Dorsolateral prefrontal cortex (tissue), 122 donors: ENCODE measurements at places on chromosomes 5 and 9. TPM values are rescaled to one million over a fixed set of nuclear protein-coding genes. Genes with fewer than 3 reads are reported as not detected.
A peak's percentile ranks its signal among the peaks of the same experiment; 100 is the strongest.

DNA sequence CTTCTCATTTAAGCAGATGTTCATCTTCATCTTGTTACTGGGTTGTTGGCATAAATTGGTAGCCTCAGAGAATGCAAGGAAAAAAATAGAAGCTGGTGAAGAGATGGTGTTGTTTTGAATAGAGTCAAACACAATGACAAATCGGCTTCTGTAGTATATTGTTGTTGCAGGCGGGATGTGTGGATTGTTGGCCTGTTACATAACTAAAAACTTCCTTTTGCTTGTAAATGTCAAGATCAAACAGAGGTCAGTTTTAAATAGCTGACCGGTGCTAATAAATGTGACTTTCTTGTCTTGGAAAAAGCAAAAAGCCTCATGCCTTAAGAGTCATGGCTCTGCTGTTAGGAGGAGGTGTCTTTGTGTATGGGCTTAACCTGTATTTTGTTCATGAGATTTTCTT is 59.2 kb downstream of the CCDC192 start:
- no peak for DNase-seq

DNA sequence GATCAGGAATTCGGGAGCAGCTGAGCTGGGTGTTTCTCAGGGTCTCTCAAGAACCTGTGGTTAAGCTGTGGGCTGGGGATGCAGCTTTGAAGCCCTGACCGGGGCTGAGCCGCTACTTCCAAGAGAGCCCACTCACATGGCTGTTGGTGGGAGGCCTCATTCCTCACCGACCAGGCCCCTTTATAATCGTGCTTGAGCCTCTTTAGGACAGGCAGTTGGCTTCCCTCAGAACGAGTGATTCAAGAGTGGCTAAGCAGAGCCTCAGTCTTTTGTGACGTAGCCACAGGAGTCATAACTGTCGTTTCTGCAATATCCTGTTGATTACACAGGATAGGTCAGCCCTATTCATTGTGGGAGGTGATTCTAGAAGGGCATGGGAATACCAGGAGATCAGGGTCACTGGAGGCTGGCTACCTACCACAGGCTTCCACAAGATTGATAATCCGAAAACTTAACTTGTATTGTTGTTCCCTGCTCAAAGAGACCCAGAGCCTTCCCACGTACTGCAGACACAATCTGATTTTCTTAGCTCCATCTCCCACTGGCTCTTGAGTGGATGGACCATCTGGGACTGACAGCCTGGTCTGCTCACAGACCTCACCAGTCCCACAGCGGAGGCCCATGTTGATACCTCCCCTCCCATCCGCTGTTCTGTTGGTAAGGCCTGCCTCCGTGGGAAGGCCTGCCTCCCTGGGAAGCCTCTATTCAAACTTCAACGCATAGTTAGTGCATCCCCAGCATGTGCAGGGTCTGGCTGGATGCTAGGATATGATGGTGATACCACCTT is 3.0 kb upstream of the ERGIC1 start:
- DNase-seq = no peak

DNA sequence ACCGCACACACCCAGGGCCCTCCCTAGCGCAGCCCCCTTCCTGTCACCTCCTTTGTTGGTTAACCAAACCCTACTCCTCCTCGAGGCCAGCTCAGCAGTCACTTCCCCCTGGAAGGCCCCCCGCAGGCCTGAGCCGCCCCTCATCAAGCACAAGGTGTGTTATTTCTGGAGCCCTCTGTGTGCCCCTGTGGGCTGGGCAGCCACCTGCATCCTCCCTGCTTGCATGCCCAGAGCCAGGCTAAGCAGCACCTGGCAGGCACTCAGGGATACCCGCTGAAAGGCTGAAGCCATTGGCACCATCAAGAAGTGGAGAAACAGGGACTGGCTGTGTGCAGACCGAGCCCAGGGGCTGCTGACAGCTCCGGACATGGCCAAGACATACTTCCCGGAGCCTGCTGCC is 121.8 kb downstream of the ZNF354C start:
- DNase-seq = no peak

DNA sequence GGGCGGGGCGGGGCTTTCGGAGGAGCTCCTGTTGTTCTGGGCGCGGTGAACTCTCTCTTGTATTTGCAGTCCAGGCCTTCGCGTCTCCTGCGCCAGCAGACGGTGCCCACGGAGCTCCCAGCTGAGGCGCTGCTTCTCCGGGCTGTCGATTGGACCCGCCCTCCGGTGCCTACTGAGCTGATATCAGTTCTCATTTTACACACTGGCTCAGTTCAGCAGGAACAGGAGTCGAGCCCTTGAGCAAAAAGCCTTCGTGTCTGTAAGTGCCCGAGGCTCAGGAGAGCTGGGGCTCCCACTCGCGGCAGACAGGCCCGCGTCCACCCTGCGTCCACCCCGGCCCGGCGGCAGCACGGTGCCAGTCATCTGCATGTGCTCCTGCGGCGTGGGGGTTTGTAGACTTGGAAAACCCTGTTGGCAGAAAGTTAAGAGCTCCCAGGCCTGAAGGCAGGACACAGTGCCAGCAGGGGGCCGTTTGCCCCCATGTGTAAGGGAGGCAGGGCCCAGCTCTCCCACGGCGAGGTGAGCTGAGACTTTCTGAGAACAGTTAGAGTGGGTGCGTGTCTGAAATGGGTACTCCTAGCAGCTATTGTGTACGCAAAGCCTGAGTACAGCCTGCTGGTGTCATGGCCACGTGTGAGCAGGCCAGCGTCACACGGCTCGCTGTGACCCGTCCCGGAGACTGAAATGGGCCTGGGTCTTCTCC is 231.5 kb downstream of the FANCC start:
- DNase-seq = no peak

DNA sequence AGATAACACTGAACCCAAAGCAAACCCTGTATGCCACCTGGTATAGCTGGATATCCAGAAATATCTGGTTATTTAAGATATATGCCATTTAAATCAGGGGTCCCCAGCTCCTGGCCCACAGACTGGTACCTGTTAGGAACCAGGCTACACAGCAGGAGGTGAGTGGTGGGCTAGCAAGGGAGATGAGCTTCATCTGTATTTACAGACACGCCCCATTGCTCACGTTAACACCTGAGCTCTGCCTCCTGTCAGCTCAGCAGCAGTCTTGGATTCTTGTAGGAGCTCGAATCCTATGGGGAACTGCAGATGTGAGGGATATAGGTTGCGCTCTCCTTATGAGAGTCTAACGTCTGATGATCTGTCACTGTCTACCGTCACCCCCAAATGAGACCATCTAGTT is 646.6 kb downstream of the TLE4 start:
- no peak for DNase-seq

- no peak for DNase-seq
These were observed 8.0 kb upstream of the HNRNPAB start for GRCh38 chr5:178196281-178196812.

DNA sequence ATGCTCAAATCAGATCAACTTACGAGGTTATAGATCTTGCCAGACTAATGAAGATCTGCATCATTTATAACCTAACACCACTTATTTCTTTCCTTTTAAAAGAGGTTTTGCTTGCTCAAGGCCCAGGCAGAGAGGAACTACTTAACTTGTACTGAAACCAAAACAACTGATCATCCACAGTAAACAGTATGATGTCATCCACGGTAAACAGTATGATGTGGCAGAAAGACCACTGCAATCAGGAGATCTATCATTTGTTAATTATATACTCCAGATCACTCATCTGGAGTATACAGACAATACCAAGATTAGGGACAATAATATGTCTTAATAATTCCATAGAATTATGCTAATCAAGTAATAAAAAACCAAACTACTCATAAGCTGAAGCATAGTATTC is 116.8 kb downstream of the ADAMTS6 start:
- no peak for DNase-seq

- no peak for DNase-seq
These were observed 705.2 kb upstream of the ZNF608 start for GRCh38 chr5:125451622-125452021.

DNA sequence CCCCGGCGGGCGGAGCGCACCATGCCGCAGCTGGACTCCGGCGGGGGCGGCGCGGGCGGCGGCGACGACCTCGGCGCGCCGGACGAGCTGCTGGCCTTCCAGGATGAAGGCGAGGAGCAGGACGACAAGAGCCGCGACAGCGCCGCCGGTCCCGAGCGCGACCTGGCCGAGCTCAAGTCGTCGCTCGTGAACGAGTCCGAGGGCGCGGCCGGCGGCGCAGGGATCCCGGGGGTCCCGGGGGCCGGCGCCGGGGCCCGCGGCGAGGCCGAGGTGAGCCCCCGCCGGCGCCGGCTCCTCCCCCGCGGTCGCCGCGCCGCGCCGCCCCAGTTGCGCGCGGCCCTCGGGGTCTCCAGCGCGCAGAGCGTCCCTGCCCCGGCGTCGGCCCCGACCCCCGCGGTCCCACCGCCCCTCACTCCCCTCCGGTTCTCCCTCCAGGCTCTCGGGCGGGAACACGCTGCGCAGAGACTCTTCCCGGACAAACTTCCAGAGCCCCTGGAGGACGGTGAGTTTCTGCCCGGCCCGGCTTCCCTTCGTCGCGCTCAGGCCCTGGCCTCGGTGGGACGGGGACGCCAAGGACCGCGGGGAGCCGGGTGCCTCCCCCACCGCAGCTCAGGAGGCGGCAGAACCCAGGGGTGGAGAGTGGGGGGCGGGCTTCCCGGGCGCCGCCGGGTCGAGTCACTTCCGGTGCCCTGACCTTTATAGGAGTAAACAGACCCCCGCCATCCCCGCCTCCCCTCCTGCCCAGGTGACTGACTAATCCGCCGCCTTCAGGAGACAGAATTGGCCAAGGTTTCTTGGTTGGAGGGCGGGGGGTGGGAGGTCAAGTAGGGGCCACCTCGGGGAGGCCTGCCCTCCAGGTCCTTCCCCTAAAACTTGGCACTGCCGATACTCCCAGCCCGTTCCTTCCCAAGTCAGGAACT is 665 bp downstream of the TCF7 start:
- DNase-seq = no peak

- DNase-seq = no peak
These were observed 2.0 kb upstream of the SMIM27 start for GRCh38 chr9:32550150-32550561.

GRCh38 chr5:125848751-125849150 is 574.5 kb upstream of the GRAMD2B start:
- DNase-seq = no peak

GRCh38 chr5:4928409-4928808 is 211.7 kb upstream of the ADAMTS16 start:
- no peak for DNase-seq

GRCh38 chr9:23686257-23686656 is 139.8 kb downstream of the ELAVL2 start:
- DNase-seq = no peak

DNA sequence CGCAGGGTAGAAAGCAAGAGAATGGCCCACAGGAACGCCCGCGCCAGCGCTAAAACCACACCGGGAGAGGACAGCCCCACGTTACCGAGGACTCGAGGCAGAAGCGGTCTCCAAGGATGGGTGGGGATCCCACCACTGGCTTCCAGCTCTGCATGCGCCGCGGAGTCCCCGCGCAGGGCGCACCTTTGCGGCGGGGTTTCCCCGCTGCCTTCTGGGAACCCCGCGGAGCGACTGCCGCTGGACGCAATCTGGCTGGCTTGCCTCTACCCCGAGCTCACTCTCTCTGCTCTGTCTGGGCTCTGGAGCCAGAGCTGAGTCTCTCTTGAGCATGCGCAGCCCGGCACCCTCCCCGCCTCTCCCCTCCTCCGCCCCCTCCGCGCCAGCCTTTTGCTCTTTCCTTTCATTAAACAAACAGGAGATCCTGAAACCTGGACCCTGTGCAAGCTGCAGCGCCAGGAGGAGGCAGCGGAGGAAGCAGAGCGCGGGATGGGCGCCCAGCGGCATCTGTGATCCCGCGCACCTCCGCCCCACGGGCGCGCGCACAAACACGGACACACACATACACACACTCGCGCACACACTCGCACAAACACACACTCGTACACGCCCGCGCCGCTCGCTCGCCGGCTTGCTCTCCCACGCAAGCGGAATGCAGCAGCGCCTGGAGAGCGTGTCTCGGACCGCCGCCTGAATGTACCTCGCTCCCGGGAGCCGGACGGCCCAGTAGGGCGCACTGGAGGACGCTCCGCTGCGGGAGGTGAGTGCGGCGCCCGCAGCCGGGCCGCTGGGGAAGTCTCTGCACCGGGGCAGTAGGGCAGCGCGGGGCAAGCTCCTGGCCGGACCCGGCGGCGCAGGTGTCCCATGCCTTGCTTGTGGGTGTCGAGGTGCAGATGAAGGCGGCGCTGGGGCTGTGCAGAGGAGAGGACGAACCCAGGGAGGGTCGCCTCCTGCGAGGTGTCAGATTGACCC is at the start of gene PLPPR1:
TSS of gene PLPPR1 (plus strand) at position 382 of the 969 bp plus-strand sequence.
- peak; percentile 80 for DNase-seq

DNA sequence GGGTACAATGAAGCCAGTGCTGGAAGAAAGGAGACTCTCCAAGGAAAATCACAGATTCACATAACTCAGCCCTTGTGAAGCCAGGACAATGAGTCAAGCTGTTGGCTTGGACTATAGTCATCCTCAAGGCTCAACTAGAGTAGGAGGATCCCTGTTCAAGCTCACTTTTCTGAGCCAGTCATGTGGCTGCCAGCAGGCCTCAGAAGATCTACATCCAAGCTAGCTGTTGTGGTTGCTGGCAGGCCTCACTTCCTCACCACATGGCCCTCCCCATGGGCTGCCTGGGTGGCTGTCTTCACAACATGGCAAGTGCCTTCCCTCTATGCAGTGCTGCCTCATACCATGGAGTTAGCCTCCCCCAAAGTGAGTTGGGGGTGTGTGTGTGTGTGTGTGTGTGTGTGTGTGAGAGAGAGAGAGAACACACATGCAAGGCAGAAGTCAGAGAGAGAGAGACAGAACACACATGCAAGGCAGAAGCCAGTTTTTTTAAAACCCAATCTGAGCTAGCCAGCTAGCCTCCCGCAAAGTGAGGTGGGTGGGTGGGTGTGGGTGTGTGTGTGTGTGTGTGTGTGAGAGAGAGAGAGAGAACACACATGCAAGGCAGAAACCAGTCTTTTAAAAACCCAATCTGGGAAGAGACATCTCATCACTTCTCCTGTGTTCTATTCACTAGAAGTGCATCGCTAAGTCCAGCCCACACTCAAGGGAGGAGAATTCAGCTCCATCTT is 17.1 kb downstream of the SCAI start:
- peak; percentile 77 for DNase-seq

DNA sequence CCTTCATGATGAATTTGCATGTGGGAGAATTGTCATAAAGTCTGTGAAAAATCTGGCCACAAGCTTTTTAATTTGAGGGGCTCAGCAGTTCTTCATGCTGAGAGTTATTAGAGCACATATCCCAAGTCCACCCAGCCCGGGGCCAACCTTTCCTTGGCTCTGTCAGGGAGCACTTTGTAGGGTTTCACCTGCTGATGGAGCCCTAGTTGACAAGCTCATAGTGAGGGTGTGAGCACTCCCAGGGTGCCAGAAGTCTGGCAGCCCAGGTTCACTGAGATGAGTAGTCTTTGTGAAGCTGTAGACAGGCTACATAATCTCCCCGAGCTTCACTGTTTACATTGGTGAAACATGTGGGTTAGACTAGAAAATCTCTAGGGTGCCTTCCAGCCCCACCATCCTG is 97.2 kb upstream of the NREP start:
- DNase-seq = no peak

Gene WHRN
- total RNA-seq = 41.5 TPM

Gene SV2C
- total RNA-seq = 9.3 TPM

Gene RIMOC1
- 36.0 TPM for total RNA-seq

Gene ANKRD18B
- 25.6 TPM for total RNA-seq

Gene PIP5K1B
- total RNA-seq = 20.1 TPM

Gene BTNL8
- total RNA-seq = not detected

Gene ADAMTS19
- 10.6 TPM for total RNA-seq

Gene CEMIP2
- total RNA-seq = 46.5 TPM

Gene EPB41L4B
- 38.6 TPM for total RNA-seq

Gene EGFLAM
- total RNA-seq = 0.20 TPM

Gene TXNDC8
- total RNA-seq = not detected

Gene ANKRD33B
- 33.6 TPM for total RNA-seq

Gene FRRS1L
- 124 TPM for total RNA-seq
